ENCODE measurements at places on chromosomes 2 and 18. TPM values are rescaled to one million over a fixed set of nuclear protein-coding genes. Genes with fewer than 3 reads are reported as not detected.

The MTA3 gene
- 62.3 TPM for total RNA-seq

- DNase-seq = no peak
These were observed 54.0 kb upstream of the OTX1 start for GRCh38 chr2:62996534-62997186.

The EHD3 gene
- total RNA-seq = 10.7 TPM

DNA sequence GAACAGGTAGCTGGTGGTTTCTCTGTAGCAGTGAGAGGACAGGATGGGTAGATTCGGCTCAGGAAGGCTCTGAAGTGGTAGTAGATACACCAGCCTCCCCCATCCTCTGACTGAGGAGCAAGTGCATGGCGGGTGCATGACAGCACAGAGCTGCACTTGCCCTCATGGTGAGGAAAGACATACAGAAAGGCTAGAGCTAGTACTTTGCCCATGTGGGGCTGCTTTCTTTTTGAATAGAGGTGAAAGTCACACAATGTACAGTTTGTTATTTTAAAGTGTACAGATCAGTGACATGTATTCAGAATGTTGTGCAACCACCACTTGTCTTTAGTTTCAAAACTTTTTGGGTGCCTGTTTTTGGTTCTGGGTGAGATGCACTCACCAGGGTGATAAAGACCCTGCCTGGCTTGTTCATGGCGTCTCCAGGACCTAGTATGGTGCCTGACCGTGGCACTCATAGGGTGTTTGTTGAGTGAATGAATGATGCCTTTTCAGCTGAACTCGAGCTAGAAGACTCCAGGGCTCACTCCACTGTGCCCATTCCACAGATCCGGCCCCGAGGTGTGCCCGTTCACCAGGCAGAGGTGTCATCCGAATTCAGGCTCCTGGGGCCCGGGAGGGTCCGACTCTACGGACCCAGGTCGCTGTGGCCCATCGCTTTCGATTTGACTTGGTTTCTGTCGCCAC lies 421 bp upstream of the VAMP5 start:
- no peak for DNase-seq

- no peak for DNase-seq
These were observed 523.0 kb downstream of the ERBB4 start for GRCh38 chr2:212015588-212015987.

The DSG1 gene
- total RNA-seq = not detected

The IL36G gene
- not detected for total RNA-seq

DNA sequence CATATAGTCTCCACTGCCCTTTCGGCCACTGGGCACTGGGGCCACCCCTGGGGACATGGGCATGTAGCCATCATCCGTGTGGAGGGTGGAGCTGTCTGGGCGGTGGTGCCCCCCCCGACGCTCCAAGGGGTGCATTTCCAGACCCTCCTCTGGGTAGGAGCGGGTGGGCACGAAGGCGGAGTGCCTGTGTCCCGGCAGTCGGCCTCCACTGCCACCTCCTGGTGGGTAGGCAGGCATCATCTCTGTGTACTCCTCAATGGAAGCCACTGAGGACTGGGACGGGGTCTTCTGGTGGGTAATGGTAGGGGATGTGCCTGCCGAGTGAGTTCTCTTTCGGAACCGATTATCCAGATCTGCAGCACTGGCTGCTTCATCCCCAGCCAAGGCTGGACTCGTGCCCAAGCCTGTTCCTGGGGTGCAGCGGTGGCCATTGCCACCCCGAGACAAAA lies 2.8 kb downstream of the IRS1 start:
- no peak for DNase-seq

DNA sequence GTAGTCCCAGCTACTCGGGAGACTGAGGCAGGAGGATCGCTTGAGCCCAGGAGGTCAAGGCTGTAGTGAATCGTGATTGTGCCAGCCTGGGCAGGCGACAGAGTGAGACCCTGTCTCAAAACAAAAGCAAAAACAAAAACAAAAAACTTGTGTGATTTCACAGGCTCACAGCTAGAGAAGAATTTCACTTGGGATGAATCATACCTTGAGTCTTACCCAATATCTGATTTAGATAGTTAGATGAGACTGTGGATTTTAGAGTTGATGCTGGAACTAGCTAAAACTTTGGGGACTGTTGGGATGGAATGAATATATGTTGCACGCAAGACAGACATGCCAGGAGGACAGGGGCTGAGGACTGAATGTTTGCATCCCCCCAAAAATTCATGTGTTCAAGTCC lies 4.4 kb downstream of the ANKRD29 start:
- DNase-seq = no peak

DNA sequence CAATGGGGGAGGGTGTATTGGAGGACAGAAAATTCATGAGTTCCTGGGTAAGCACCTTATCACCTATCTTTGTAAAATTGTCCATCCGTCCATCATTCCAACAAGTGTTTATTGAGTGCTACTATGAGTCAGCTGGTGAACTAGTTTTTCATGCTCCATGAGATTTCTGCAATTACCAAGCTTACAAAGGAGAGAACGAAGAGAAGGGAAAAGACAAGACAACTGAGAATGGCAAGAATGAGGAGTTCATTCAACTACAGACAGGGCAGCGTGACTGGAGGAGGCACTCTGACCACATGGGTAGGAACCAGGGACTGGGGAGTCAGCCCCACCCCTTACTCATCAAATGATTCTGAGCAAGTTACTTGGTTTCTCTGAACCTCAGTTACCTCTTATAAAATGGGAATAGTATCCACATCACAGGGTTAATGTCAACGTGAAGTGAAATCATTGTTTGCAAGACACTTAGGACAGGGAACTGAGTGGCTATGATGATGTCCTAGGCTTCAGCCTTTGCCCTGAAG lies 18.6 kb upstream of the TXNDC2 start:
- DNase-seq = no peak

DNA sequence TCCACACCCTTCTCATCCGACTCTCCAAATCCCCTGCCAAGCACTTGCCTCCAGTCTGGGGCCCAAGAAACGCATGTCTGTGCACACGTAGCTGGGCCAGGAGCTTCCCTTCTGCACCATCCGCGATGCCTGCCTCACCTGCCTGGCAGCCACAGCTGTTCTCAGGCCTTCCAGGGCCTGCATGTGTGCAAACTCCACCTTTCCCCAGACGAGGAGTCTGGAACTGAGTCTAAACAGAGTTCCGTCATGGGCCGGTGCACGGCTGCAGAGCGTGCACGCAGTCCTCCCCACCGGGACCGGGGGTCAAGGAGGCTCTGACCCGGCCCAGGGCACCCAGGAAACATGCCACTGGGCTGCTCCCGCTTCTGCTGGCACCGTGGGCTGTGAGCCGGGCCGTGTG lies 66.8 kb upstream of the SALL3 start:
- DNase-seq = no peak

- no peak for DNase-seq
These were observed 6.0 kb downstream of the SH3BP4 start for GRCh38 chr2:234957834-234958135.

- no peak for DNase-seq
These were observed 618 bp upstream of the TNS1 start for GRCh38 chr2:218003281-218003944.
